Tibial nerve (tissue), 4 donors: ENCODE measurements at places on chromosomes 3 and 15.
A peak's percentile ranks its signal among the peaks of the same experiment; 100 is the strongest.

GRCh38 chr3:182357928-182358327 is 435.4 kb upstream of the ATP11B start:
- DNase-seq: no peak
- no peaks in the 10 kb centered on the region for H3K27me3 ChIP-seq
- H3K36me3 ChIP-seq: no peaks in the 10 kb centered on the region

DNA sequence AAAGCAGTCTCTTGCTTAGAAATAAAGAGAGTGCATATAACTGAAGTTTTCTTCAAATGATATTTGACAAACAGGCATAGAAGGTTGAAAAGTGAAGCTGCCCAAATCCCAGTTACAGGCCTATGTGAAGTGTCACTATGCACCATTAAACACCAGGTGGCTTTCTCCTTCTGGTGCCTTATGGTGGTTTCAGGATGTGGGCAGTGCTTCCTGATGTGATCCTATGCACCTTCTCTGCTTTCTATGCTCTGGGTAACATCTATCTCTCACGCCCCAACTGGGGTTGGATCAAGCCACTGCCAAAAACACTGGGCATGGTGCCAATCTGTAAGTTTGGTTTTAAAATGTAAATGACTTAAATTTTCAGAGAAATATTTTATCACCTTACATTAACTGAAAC is 744.7 kb downstream of the TUSC7 start:
- no peaks in the 10 kb centered on the region for H3K27me3 ChIP-seq
- H3K4me3 ChIP-seq: no peak overlapping the region
- no peaks in the 10 kb centered on the region for H3K36me3 ChIP-seq
- DNase-seq: no peak

GRCh38 chr3:45756055-45756454 is 40.3 kb downstream of the SLC6A20 start:
- no peaks in the 10 kb centered on the region for H3K4me1 ChIP-seq
- H3K27ac ChIP-seq: no peak overlapping the region
- H3K27me3 ChIP-seq: no peaks in the 10 kb centered on the region
- DNase-seq: no peak

DNA sequence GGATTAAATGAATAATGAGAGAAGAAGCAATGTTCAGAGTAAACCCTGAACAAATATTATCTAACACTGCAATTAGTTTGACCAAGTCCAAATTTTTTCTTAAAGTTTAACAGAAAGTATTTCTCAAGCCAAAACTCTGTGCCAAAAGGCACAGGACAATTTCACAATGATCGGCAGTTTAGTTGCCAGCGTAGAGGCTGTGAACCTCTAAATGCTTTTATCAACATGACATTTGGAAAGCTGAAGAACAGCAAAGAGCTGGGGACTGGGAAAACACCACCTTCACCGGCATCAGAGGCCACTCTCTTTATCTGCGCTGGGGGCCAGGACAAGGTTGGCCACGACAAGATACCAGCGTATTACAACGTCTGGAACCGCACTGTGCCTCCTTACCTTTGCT is 125.6 kb downstream of the ADAMTS17 start:
- no peaks in the 10 kb centered on the region for H3K27me3 ChIP-seq
- no peak for DNase-seq
- H3K4me3 ChIP-seq: no peak overlapping the region
- no peaks in the 10 kb centered on the region for H3K36me3 ChIP-seq
- H3K4me1 ChIP-seq: no peaks in the 10 kb centered on the region

GRCh38 chr3:196938124-196938523 is 4.2 kb downstream of the NCBP2 start:
- H3K36me3 ChIP-seq: peaks cover 63% of the 10 kb centered on the region
- H3K27me3 ChIP-seq: no peaks in the 10 kb centered on the region
- H3K27ac ChIP-seq: no peak overlapping the region
- H3K4me1 ChIP-seq: peaks cover 24% of the 10 kb centered on the region
- no peak overlapping the region for H3K4me3 ChIP-seq

- no peak overlapping the region for H3K4me3 ChIP-seq
- no peaks in the 10 kb centered on the region for H3K4me1 ChIP-seq
- no peak for DNase-seq
- no peaks in the 10 kb centered on the region for H3K27me3 ChIP-seq
- no peak overlapping the region for H3K27ac ChIP-seq
- no peaks in the 10 kb centered on the region for H3K36me3 ChIP-seq
These were observed 58.8 kb downstream of the SLCO3A1 start for GRCh38 chr15:91912336-91912735.

- no peak for DNase-seq
- H3K27me3 ChIP-seq: no peaks in the 10 kb centered on the region
- no peaks in the 10 kb centered on the region for H3K4me1 ChIP-seq
- H3K36me3 ChIP-seq: no peaks in the 10 kb centered on the region
- no peak overlapping the region for H3K4me3 ChIP-seq
These were observed 58.4 kb downstream of the ILDR1 start for GRCh38 chr3:121963608-121964007.

- no peak for DNase-seq
- H3K27ac ChIP-seq: peak overlapping the region; percentile 66
- H3K36me3 ChIP-seq: no peaks in the 10 kb centered on the region
- H3K4me1 ChIP-seq: peaks cover 8% of the 10 kb centered on the region
These were observed 253.3 kb upstream of the LYSMD4 start for GRCh38 chr15:99986297-99987118.

DNA sequence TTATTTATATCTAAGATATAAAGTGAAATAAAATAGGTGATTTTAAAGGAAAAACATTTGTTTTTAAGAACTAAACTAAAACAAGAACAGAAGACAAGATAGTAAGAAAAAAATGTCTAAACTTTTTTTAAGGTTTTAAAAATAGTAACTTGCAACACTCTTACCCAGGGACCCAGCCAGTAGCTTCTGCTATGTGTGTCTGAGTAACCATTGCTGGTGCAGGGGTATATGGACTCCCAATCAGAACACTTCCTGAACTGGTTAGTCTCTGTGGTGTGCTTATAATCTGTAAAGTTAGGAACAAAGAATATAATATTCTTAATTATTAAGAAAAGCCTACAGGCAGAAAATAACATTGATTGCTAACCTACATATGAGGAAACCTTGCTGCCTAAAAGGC is 118.4 kb downstream of the ATP1B3 start:
- DNase-seq: no peak
- no peaks in the 10 kb centered on the region for H3K4me1 ChIP-seq
- no peak overlapping the region for H3K27ac ChIP-seq

DNA sequence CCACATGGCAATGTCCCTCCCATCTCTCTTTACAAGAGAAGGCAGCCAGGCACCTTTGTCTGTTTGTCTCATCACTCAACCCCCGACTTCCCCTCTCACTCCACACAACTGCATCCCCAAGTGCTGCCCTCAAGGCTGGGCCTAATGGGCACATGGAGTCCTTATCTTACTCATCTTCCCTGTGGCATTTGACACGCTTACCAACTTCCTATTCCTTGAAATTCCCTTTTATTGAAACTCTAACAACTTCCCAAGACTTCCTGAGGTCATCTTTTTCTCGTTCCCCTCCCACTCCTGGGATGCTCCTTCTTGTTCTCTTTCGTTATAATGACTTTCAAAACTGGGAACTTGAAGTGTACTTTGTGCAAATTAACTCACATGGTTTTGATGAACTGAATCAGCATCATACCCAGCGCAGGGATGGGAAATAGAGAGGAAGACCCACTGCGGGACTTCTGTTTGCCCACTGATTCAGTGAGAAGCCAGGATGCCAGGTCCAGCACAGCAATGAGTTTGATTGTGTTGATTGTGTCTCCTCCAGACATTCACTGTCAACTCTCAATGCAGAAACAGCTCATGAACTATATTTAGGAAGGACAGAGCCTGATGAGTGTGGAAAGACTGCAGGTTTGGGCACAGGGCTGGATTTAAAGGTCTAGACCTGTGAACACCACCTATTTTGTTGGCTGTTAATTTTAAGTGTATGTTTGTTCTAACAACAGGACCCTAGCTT is 104.7 kb upstream of the TNIK start:
- H3K4me1 ChIP-seq: no peaks in the 10 kb centered on the region
- no peak for DNase-seq
- H3K4me3 ChIP-seq: no peak overlapping the region
- H3K27me3 ChIP-seq: no peaks in the 10 kb centered on the region
- no peak overlapping the region for H3K27ac ChIP-seq

DNA sequence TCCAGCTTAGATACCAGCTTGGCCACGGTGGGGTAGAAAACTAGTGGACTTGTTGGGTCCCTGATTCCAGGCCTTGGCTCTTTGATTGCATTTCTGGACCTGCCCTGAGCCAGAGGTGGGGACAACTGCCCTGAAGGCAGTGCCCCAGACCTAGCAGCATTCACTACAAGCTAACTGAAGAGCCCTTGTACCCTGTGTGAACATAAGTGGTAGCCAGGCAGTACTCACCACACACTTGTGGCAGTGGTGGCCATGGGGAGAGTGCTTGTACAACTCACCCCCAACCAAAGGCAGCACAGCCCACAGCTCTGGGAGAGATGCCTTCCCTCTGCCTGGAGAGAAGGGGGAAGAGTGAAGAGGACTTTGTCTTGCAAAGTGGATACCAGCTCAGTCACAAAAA is 177.3 kb upstream of the NAALADL2 start:
- no peaks in the 10 kb centered on the region for H3K4me1 ChIP-seq
- DNase-seq: no peak
- no peaks in the 10 kb centered on the region for H3K27me3 ChIP-seq
- no peak overlapping the region for H3K4me3 ChIP-seq
- no peak overlapping the region for H3K27ac ChIP-seq

- no peaks in the 10 kb centered on the region for H3K36me3 ChIP-seq
- no peak for DNase-seq
- no peaks in the 10 kb centered on the region for H3K27me3 ChIP-seq
- no peak overlapping the region for H3K4me3 ChIP-seq
- no peaks in the 10 kb centered on the region for H3K4me1 ChIP-seq
These were observed 33.9 kb downstream of the IQSEC1 start for GRCh38 chr3:13039213-13039896.

DNA sequence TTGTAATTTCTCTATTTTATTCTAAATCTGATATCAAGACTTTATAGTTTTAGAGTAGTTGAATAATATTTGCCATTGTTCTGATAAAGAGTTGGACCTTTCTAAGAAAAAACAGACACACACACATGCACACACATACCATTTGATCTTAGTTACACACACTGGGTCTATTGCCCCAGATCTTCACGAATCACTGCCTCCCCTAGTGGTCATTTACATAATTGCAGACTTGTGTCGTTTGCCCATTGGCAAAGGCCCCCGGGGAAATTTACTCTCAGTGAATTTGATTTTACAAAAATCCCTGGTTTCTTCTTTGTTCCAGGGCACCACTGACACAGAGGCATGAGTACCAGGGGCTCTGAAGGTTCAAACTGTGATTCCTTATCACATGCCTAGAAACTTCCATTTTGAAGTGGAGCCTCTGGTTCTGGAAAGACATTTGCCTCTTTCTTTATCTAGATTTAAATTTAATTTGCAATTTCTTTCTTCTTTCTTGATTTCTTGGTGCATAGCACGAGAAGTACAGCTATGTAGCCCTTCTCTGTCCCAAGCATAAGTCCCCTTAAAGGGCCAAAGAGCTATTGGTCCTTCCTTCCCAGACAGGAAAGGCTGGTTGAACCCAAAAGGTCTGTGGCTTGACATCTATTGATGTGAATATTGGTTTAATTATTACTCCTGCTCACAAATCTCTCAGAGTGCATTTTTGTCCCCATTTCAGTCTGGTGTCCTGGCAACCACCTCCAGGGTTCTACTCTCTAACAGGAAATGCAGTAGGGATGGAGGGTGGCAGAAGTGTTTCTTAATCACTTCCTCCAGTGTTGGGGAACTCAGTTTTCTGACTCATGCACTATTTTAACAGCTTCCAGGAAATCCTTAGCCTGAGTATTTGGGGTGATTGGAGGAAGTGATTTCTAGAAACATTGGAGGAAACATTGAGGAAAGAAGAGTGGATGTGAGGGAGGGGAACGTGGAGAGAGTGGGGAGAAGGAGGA is 32.4 kb upstream of the SLC6A11 start:
- DNase-seq: no peak
- no peaks in the 10 kb centered on the region for H3K36me3 ChIP-seq
- H3K27me3 ChIP-seq: no peaks in the 10 kb centered on the region
- no peak overlapping the region for H3K27ac ChIP-seq
- H3K4me1 ChIP-seq: no peaks in the 10 kb centered on the region

DNA sequence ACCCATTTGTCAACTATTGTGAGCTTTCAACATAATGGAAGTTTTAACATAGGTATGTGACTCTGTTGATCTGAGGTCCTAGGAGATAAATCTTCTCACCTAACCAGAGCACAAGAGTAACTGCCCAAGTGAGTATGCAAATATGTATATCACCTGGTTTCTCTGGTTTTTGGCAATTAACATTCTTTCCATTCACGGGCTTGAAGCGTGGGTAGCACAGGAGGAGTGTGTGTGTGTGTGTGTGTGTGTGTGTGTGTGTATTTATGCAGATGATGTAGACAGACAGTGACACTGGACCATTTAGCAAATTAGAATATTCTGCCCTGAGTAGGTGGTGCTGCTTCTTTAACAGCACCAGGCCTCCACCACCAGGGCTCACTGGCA is 15.0 kb downstream of the EPHB1 start:
- H3K4me1 ChIP-seq: no peaks in the 10 kb centered on the region

GRCh38 chr15:90126596-90127435 is 24.5 kb upstream of the IDH2 start:
- H3K27ac ChIP-seq: no peak overlapping the region
- H3K27me3 ChIP-seq: no peaks in the 10 kb centered on the region

GRCh38 chr15:77589839-77590238 is 42.9 kb downstream of the LINGO1 start:
- no peaks in the 10 kb centered on the region for H3K36me3 ChIP-seq
- H3K4me3 ChIP-seq: no peak overlapping the region
- H3K27me3 ChIP-seq: no peaks in the 10 kb centered on the region
- no peaks in the 10 kb centered on the region for H3K4me1 ChIP-seq
